ENCODE measurements at places on chromosomes 1 and 21. TPM values are rescaled to one million over a fixed set of nuclear protein-coding genes. Genes with fewer than 3 reads are reported as not detected.

GRCh38 chr1:11645270-11645669 lies 9.0 kb downstream of the FBXO2 start:
- DNase-seq: no peak

Gene NR1I3
- not detected for total RNA-seq

DNA sequence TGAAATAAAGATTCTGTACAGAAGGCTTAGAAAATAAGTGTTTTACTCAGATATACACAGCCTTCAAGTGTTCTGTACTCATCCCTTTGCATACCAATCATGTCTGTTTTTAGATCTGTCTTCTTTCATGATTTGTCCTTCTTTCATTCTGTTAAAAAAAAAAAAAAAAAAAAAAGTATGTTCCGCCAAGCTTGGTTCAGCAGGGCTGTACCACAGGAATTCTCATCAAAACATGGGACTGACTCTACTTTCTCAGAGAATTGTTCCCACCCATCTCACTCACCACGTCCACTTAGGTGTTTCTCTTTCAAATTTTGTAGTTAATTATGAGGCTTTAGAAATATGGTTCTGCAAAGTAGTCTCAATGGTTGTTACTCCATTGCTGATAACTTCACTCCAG lies 119.0 kb downstream of the AK5 start:
- DNase-seq: no peak

DNA sequence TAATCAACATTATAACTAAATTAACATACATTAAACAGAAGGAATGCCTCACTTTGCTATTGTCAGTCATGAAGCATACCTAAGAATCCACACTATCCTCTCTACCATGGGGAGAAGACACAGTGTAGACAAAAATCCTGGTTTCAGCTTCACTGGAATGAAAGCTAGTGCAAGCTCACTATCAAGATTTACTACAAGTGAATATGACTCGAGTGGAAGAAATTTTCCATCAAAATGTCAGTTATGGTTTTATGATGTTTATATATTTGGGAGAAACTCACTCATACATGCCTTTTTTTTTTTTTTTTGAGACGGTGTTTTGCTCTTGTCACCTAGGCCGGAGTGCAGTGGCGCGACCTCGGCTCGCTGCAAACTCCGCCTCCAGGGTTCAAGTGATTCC lies 424.3 kb downstream of the KCNT2 start:
- DNase-seq: no peak

Gene S100A4
- total RNA-seq: 160 TPM

Gene DYNLT5
- total RNA-seq: 5.3 TPM

- DNase-seq: peak; percentile 52
Observed at GRCh38 chr1:226061068-226061840, 1.3 kb upstream of the H3-3A start.
